ENCODE measurements at places on chromosomes 16 and 17.

DNA sequence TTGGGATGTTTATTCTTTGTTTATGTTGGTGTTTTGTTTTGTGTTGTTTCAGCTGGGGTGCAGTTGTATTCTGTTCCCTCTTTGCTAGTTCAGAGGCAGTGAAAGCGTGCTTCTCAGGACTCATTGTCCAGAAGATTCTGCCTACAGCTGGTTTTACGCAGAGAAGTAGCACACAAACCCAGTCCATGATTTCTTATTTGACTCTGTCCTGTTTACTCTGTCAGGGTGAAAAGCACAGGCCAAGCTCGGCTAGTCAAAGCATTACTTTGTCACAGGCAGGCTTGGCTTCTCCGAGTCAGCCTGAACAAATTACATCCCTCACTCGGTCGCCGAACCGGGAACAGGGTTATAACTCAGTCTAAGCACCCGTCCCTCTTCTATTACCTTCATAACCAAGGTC is 435.0 kb downstream of the MAF start:
- DNase-seq: no peak

GRCh38 chr17:67942810-67943209 is 53.5 kb downstream of the C17orf58 start:
- DNase-seq: no peak

- DNase-seq: no peak
These were observed 436.4 kb downstream of the KCNJ18 start for GRCh38 chr17:22128723-22129122.

DNA sequence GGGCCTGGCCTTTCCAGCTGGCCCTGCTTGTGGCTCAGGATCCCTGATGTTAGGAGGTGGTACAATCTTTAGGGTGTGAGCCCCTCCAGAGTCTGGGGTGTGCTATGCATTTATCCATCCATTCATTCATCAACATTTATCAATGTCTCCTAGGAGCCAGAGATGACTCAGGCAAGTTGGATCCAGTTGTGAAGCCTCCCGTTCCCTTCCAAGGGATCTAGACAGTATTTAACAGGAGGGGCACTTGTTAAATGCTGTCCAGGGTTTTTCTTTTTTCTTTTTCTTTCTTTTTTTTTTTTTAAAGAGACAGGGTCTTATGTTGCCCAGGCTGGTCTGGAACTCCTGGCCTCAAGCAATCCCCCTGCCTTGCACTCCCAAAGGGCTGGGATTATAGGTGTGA is 42.0 kb upstream of the SMPD3 start:
- no peak for DNase-seq

DNA sequence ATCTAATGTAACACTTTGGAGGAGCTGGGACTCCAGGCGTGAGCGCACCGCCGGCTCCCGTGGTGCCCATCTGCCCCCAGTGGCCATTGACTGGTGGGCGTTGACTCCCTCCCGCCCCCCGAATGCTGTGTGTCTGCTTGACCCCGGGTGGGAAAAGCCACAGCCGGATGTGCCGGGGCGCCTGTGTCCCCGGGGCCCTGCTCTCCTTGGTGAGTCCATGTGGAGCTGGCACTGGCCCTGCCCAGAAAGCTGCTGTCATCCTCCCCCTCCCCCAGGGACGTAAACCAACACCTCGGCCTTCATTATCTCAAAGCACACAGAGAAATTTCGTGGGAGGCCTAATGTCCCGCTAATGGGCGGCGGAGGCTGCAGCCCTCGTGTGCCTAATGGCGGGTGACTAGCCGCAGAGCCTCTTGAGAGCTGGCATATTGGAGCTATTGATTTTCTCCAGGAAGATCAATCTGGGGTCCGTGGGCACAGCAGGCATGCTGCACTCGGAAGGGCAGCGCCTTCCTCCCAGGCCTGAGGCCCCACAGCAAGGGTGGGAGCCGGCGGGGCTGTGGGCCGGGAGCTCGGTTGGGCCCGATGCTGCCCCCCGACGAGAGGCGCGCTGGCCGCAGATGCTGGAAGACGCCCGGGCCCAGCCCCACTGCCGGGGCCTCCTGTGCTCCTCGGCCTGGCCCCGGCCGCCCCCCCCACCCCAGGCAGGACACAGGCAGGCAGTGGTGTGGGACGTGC is 4.0 kb upstream of the PERCC1 start:
- no peak for DNase-seq

GRCh38 chr17:20281860-20282259 is 185.5 kb downstream of the LGALS9B start:
- no peak for DNase-seq
